ENCODE measurements at places on chromosomes 7 and 10.

GRCh38 chr7:90771281-90771680, 175.2 kb downstream of the CDK14 start:
- no peak for DNase-seq

DNA sequence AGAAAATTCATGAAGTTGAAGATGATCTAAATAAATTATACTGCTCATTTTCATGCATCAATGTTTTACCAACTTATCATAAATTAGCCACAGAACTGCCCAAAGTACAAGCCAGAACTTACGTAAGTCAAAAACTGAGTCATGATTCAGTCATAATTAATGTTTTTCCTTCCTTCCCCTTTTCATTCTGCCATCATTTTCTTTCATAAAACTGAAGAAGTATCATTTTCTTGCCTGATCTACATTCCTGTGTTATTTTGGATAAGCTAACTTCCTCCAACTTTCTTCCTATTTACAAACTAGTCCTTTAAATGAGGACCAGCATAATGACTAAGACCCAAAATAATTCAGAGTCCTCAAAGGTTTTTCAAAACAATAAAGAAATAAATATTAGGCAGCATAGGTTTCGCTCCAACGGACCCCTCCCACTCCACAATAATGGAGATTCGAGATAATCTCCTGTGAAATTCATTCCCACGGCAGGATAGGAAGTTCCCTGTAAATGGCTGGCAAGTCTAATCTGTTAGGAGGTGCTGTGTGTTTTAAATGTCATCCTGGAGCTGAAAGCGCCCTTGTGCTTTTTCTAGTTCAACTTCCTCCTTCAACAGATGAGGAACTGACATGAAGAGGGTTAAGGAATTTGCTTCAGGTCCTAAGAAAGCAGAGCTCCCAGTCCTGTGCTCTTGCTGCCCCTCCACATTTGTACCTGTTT, 218.9 kb downstream of the DOCK4 start:
- peak; percentile 16 for DNase-seq

- DNase-seq = no peak
These were observed 179.7 kb downstream of the PTPN20 start for GRCh38 chr10:47090903-47091302.

DNA sequence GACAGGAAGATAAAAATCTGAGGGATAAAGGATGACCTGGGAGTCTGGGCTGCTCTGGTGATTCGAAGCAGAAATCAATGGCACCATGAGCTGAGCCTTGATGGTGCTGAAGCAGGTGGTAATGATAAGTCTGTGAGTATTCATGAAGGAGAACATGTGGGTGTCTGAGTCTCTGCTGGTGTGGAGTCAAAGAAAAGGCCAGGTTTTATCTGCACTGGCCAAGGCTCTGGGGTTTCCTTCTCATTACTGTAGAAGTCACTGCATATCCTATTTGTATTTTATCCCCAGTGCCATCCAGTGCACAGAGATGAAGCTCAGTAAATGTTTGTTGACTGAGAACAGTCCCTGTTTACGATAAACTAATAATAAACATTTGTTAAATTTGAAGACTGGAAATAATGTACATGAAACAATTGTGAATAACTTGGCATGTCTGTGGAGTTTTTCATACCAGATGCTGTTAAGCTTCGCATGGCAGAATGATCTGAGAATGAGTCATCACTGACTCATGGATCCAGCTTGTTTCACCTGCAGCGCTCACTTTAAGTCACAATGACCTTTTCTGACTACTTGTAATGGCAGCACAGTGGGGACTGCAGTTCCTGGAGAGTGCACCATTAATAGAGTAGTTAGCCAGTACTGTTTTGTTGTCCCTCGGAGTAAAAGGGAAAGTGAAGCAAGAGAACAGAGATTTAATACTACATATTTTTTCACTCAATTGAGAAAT, 538.5 kb downstream of the HTR7 start:
- no peak for DNase-seq

- DNase-seq = no peak
These were observed 47.5 kb downstream of the INHBA start for GRCh38 chr7:41655426-41655825.

DNA sequence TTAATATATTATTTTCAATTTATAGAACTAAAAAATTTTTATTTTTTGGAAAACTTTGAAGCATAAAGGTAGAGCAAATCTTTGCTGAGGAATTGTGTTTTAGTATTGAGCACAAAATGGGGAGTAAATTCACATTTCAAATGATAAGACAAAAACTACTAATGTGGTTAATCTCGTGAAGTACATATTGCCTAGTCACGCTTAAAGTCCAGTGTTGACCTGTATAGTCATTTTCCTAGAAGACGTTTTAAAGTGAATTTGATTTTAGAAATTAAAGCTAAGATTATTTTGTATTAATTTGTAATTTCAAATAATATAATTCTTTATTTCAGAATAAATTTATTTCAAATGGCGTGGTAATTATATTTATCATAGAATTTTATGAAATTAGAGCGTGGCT, 57.2 kb upstream of the MSRB2 start:
- no peak for DNase-seq

GRCh38 chr10:131843881-131844284, 56.9 kb upstream of the PPP2R2D start:
- peak; percentile 4 for DNase-seq

DNA sequence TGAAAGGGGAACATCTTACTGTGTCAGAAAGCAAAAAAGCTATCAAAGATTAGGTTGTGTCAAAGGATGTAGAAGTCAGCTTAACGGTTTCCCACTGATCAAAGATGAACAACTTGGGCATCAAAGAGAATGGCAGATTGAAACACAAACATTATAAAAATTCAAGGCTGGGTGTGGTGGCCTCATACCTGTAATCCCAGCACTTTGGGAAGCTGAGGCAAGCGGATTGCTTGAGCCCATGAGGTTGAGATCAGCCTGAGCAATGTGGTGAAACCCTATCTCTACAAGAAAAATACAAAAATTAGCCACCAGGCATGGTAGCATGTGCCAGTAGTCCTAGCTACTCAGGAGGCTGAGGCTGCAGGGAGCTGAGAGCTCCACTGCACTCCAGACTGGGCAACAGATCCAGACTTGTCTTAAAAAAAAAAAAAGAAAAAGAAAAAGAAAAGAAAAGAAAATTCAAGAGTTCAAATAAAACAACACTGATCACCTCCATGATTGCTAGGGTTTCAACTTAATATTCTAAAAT, 34.5 kb downstream of the RTKN2 start:
- no peak for DNase-seq

- DNase-seq = no peak
These were observed 47.6 kb downstream of the ASB13 start for GRCh38 chr10:5618829-5619228.

DNA sequence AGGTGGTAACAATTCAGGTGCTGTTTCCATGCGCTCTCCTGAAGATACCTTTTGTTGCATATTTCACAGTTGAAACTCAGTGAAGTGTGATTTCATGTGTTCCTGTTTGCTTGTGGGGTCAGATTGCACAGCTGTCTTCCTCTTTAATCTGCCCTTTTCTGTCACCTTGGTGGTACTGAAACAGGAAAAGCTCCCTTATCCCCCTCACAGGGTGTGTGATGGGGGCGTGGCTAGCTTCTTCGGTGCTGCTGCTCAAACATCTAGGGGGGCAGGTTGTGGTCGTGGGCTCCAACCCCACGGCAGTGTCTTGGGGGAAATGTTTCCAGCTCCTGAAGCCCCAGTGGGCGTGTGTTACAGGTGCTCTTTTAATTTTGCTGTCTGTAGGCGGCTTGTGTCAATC, 107.4 kb upstream of the KLF14 start:
- DNase-seq = no peak

- no peak for DNase-seq
These were observed 145.5 kb upstream of the SEM1 start for GRCh38 chr7:96855139-96855538.

- no peak for DNase-seq
These were observed 2.4 kb upstream of the FGF8 start for GRCh38 chr10:101778151-101778780.

- peak; percentile 92 for DNase-seq
These were observed at the start of gene AKR1E2 for GRCh38 chr10:4825868-4826791. Gene AKR1E2 (plus strand): TSS chr10:4826207. CDS start chr10:4826325, 118 bp downstream.

- DNase-seq = no peak
These were observed 15.3 kb downstream of the ECHDC3 start for GRCh38 chr10:11757454-11757820.

DNA sequence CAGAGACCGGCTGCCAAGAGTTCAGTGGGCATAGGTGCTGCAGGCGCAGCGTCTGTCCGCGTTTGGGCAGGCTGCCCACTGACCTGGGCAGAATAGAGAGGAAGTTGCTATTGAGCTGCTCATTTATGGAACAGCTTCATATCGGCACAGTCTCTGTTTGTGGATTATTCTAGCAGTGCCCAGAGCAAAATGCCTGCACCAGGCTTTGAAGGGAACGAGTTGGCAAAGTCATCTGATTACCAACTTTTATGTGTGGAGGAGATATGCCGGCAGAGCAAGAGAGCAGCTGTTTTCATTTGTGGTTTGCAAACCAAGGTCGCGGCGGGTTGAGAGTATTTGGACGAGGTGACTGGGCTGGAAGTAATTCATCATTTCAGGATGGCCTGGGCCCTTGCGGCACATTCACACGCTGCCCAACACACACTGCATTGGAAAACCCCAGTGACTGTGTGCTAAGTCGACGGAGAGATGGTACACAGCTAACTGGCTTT, 228.5 kb downstream of the TCERG1L start:
- DNase-seq = no peak

Measured in CD4-positive, alpha-beta T cell treated with Interleukin-4 for 1 hour (primary cell).